ENCODE measurements at places on chromosomes 6 and 20. TPM values are rescaled to one million over a fixed set of nuclear protein-coding genes. Genes with fewer than 3 reads are reported as not detected.

The MROH8 gene
- total RNA-seq: 0.33 TPM

The BPIFB2 gene
- not detected for total RNA-seq

The PSORS1C2 gene
- total RNA-seq: not detected

The FBXO30 gene
- total RNA-seq: 4.1 TPM

The CASS4 gene
- 0.38 TPM for total RNA-seq

The TREM1 gene
- not detected for total RNA-seq

The CAGE1 gene
- not detected for total RNA-seq

The VSX1 gene
- total RNA-seq: not detected

The ASIP gene
- not detected for total RNA-seq

The NNAT gene
- total RNA-seq: 20.9 TPM

The PXDC1 gene
- 67.0 TPM for total RNA-seq

The POLR1H gene
- total RNA-seq: 21.7 TPM

All from mesangial cell (primary cell).